ENCODE measurements at places on chromosomes 4 and X.
A peak's percentile ranks its signal among the peaks of the same experiment; 100 is the strongest.

DNA sequence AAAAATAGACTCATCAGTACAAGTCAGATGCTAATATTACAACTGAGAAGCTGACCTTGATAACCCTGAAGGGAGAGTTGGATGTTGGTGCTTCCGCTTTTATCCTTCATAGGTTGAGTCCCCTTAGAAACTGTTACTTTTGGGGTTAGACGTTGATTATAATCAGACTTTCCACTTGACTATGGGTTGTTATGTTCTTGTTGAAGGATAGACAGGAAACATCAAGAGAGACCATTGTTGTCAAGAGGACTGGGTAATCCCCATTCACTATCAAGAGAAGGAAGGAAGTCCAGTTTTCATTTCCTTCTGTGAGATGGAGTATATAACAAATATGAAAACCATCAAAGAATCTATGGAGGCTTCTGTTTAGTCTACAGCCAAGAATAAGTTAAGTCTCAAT lies 229.9 kb upstream of the AFF2 start:
- peak; percentile 5 for DNase-seq

DNA sequence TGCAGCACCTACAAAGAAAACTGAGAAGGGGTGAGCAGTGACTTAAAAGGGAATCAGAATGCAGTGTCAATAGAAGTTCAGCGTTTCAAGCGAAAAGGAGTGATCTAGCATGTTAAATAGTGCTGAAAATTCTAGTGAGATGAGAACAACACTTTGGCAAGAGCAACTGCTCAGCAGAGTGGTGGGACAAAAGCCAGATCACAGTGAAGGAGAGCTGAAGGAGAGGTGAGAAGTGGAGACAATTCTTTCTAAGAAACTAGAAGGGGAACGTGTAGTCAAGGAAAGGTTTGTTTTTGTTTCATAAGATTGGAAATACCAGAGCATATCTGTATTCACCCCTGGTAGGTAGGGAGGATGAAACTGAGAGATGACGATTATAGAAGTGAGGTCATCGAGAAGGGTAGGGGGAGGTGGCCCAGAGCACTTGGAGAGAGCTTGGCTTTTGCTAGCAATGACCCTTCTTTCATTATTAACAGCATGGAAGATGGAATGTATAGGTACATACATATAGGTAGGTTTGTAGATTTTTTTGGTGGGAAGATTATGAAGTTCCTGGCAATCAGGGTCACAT lies 33.7 kb downstream of the SRPX2 start:
- no peak for DNase-seq

GRCh38 chr4:175767150-175767549 lies 44.9 kb downstream of the GPM6A start:
- no peak for DNase-seq

DNA sequence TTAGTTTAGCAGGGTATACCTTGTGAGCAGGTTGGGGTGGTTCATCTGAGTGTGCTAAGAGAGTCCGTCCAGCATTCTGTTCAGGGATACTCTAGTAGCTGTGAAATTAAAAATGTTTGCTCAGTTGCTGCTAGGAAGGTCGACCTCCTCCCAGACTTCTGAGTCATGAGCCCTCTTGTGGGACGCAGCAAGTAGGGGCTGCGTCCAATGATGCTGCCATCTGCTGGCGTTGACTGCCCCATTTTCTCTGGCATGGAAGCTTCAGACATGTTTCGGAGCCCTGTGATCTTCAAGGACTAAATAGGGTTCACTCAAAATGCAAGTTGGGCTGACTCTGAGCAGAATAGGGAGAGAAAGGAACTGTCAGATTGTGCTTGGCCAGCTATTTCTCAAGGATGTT lies 201.0 kb upstream of the ARSJ start:
- peak; percentile 22 for DNase-seq

DNA sequence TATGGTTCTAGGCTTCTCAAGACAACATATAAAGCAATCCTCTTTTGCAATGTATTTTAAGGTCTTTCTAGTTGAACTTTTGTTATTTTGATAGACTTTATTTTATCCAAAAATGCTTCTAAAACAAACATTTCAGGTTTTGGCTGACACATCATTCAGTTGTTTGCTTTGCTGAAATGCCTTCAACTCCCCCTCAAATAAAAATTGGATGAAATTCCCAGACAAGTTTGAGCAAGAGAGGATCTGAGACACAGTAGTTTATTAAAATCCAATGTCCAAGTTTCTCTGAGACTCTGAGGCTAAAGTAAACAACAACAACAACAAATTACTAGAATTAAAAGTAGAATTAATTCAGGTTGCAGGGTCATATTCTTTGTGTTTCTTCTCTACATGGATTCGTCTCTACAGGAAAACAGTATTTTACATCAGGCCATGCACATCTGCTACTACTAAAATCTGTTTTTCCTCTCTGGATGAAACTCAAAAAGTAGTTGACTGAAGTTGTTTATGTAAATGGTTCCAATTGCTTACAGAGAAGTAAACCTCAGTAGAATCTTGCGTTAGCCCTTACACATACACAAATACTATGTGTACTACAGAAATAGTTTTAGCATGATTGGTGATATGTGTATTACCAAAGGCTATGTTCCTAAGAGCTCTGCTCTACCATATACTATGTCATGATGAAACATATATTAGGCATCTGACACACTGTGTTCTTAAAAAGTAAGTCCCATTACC lies 64.9 kb downstream of the PRSS12 start:
- no peak for DNase-seq
